Karpas-422 (cell line): ENCODE measurements at places on chromosomes 11 and 22.
A peak's percentile ranks its signal among the peaks of the same experiment; 100 is the strongest.

GRCh38 chr22:32999039-32999815 lies 59.0 kb downstream of the SYN3 start:
- no peak for DNase-seq

GRCh38 chr11:36311926-36312595 lies 16.0 kb downstream of the PRR5L start:
- DNase-seq, result no peak

GRCh38 chr22:41983513-41984405 lies 14.5 kb downstream of the SEPTIN3 start:
- DNase-seq, result no peak

DNA sequence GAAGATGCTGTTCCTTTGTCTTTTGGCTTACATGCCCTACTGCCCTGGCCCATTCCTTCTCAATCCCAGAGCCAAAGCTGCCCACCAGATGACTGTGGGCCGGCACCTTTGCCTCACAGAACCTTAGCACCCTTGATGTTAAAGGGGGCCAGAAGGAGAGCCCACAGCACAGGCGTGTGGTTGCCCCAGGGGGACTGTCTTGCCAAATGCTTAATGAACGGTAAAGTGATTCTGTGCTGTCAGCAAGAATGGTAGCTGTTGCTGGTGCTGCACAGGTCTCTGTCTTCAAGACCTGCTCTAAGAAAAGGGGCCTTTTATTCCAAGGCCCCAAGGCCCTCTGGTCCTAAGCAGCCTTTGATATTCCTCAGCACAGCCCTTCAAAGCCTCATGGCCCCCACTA lies 113.3 kb downstream of the MORC2 start:
- no peak for DNase-seq

- no peak for DNase-seq
Measured at GRCh38 chr11:61757213-61757862, 4.9 kb downstream of the MYRF start.

DNA sequence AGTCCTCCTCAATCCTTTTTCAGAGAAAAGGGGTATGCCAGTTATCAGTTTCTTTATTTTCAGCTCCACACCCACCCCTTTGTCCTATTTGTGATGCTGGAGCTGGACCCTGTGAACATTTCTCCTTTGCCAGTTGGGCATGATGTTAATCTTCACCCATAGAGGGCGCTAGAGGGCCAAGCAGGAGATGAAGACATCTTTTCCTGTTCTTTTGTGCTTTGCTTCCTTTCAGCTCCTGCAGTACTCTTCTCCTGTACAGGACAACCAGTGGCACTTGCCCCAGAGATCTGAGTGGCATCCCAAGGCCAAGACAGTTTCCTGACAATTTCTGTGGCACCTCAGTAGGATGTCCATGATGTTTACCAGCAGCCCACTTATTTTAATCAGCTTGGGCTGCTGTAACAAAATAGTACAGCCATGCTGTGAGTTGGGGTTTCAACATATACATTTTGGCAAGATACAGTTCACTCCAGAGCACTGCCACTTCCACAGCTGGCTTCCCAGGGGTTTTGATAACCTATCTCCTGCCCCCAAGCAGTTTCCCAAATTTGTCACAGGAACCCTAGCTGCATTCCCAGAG lies 4.6 kb downstream of the SAA2 start:
- peak; percentile 90 for DNase-seq

GRCh38 chr11:75705541-75705940 lies 12.1 kb upstream of the MOGAT2 start:
- no peak for DNase-seq

DNA sequence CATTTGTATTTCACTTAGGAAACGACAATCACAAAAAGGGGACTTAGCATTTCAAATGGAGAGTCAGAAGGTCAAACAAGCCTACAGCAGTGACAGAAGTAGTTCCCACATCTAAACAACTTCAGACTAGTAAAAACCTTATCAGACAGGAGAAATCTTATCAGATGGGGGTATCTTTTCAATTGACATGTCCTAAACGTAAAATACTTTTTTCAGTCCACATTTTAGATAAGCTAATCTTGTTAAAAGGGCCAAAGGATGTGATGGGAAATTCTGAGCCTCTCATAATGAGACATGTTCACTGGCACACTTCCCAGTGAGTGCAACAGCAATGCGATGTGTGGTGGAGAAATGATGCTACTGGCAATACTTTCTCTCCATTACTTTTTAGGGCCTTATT lies 2.4 kb downstream of the MAPK1 start:
- DNase-seq, result no peak

DNA sequence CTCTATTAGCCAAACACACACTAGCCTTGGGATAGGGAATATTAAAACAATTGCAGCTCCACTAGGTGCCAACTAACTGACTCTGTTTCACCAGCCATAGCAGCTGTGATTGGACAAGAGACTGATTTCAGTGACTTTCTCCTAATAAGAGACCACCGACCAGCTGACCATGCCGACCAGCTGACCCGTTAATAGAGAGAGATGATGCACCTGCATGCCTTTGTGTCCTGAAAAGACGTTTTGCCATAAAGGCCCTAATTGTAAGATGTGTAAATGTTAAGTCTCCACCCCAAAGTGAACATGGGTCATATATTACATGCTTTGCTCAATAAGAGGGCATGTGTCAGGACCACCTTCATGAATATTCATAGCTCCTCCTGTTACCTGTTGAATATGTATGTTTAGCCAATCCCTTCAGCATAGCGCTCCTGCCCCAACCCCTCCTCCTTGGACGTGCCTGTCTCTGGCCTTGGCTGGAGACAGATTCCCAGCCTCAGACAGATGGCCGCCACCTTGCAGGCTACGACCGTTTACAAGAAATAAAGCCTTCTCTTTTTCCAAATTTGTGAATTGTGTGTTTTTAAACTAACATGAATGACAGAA lies 1.3 kb upstream of the NADSYN1 start:
- no peak for DNase-seq

- DNase-seq, result no peak
Measured at GRCh38 chr11:109547356-109548027, 125.5 kb downstream of the C11orf87 start.

GRCh38 chr11:109062445-109062844 lies 359.5 kb upstream of the C11orf87 start:
- DNase-seq, result no peak

DNA sequence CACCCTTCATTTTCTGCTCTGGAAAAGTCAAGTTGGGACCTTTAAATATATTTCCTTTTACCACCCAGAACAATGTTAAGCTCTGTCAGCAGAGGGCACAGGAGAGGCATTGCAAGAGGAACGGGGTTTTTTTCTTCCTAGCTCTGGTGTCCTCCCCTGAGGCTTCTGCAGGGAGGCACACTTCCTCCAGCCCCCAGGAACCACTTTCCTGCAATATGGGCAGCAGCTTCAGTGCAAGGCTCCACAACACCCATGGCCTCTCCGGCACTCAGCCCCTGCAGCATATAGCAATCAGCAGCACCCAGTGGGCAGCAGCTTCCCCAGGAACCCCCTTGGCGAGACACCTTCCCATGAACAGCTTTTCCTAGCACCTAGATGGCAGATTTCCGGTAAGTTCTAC lies 101.4 kb downstream of the SYT9 start:
- DNase-seq, result peak; percentile 82

GRCh38 chr11:77908835-77909234 lies 85.6 kb downstream of the INTS4 start:
- no peak for DNase-seq

DNA sequence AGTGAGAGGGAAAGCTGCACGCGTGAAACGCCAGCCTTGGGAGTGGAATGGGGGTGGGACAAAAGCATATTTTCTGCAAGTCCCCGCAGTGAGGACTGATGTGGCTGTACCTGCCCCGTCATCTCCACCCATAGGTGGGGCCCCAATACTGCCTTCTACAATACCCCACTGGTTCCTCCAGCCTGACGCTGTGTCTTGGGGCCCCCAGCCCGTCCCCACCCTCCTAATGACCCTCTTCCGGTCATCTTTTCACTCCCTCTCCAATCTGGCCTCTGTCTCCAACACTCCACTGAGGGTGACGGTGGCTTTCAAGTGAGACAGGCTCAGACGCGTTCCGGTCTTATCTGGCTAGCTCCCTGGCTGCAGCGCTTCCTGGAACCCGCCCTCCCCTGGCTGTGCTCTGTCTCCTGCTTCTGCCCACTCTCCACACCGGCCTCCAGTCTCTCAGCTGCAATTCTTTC lies 104.2 kb downstream of the MICAL3 start:
- DNase-seq, result no peak

DNA sequence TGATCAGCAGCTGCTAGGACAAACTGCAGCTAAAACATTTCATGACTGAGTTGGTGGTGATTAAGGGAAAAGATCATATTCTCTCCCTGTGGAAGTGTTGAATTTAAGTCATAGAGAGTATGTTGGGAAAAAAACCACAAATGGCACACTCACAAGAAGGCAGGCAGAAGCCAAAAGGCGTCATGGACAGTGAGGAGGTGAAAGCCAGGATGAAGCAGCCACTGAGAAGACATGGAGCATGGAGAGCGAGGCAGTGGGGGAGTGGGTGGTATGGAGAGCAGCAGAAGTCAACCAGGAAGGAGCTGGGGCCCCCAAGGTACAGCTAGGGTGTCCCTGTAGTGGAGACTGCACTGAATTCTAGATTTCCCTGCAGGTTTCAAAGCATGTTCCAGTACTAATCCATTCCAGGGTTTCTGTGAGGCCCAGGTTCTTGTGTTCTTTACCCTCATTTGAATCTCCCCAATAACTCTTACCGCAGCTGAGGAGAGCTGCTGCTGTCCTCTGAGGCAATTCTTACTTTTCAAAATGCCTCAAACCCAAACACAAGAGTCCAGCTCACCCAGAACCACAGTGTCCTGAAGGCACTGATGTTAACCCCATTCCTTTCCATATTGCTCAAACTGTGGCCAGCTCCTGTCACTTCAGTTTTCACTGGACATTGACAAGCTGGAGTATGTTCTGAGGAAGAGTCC lies 191.8 kb upstream of the E2F8 start:
- peak; percentile 41 for DNase-seq

DNA sequence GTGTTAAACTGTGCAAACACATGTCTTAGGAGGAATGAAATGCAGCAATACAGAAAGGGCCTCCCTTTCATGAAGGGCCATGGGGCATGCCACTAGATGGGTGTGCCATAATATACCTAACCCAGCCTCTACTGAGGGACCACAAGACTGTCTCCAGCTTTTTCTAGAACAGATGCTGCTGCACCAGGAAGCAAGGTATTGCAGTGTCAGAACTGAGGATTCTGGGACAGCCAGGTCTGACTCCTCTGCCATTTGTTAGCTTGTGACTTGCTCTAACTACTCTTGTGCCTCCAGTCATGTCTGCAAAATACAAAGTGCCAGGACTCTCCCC lies 53.2 kb downstream of the HIRA start:
- no peak for DNase-seq

- DNase-seq, result no peak
Measured at GRCh38 chr22:20191000-20191515, 40.2 kb upstream of the CCDC188 start.

DNA sequence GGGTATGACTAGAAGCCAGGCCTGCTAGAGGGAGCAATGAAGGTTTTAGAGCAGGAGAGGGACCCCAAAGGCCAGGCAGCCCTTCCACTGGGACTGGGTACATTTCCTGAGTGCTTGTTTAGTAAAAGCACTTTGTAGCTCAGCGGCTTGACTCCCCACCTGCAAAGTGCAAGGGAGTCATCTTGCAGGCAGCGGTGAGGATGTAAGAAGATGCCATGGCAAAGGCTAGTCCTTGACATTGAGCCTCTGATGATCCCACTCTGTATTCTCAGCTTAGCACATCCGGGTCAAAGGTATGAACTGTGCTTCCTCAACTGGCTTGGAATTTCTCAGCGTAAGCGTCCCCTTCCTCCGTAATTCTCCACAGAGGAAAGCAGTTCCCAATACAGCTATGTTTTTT lies 3.1 kb upstream of the UBE2L3 start:
- DNase-seq, result no peak

DNA sequence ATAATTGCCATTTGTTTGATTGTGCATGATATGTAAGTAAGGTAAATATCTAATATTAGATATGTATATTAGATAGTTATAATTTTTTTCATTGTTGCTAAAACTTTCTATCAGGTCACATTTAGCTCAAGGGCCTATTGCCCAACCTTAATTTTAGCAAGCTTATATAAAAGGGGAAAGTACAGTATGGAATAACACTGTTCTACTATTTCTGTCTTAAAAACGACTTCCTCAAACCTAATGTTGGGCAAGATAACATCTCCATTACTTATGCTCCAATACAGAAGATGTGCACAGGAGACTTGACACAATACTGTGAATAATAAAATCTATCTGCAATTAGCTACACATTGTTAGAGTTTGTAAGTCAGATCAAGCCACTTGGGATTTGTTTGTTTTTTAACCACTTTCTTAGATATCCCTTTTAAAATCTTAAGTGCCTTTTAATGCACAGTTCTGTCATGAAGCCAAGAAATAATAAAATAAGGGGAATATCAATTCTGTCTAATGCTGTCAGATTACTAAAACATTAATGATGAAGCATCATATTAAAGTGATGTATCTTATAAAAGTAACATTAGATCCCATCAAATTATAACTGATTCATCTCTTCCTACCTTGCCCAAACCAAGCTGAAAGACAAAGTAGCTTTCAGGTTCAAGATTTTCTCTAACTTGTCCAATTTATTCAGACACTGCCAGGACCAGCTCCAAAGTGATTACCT lies 98.1 kb downstream of the SIK3 start:
- DNase-seq, result no peak

GRCh38 chr22:43001271-43002201 lies 13.4 kb downstream of the PACSIN2 start:
- DNase-seq, result no peak

DNA sequence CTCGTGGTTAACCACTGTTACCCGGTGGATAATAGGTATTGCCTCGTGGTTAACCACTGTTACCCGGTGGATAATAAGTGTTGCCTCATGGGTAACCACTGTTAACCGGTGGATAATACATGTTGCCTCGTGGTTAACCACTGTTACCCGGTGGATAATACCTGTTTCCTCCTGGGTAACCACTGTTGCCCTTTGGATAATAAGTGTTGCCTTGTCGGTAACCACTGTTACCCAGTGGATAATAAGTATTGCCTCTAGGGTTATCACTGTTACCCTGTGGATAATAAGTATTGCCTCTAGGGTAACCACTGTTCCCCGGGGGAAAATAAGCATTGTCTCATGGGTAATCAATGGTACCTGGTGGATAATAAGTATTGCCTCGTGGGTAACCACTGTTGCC lies 15.0 kb upstream of the NXPE4 start:
- no peak for DNase-seq

- DNase-seq, result no peak
Measured at GRCh38 chr11:7204778-7205177, 46.9 kb upstream of the SYT9 start.
